MCF 10A (cell line): ENCODE measurements at places on chromosomes 16 and 17.
A peak's percentile ranks its signal among the peaks of the same experiment; 100 is the strongest.

DNA sequence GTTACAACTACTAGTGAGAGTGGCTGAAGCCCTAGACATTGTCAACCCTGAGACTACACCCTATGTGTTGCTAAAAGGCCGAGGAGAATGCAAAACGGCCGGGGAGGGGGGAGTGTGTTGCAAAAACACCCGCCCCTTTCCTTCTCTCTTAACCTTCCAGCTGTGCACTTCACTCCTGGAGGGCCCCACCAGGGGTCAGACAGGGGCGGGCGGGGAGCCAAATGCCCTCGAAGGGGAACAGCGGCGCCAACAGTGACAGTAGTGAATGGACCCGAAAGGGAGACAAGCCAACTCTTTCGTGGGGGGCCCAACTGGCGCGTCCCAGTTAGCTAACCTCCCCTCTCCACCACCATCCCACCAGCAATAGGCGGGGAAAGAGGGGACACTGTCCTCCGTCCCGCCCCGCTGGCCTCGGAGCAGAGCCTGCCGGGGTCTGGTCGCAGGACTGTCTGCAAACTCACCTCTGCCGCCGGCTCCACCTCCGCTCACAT is 352 bp downstream of the MARF1 start:
- peak; percentile 67 for DNase-seq

- DNase-seq, result no peak
These were observed 145.8 kb downstream of the SPACA3 start for GRCh38 chr17:33137426-33137825.

- DNase-seq, result peak; percentile 89
These were observed 9.1 kb downstream of the TIMP2 start for GRCh38 chr17:78915872-78916632.

DNA sequence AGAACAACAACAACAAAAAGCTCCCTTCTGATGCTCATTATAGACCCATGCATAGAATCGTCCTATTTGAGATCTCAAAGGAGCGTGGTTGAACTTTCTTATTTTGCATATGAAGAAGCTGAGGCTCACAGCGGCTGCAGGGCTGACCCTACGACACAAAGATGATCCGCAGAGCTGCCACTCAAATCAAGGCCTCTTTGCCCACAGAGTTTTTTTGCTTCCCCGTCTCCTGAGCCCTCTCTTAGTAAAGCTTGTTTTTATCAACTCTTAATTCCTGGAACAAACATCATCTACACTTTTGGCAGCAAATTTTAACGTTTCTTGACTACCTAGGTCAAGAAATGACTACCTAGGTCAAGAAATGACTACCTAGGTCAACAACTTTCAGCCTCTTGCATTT is 73.7 kb downstream of the C16orf95 start:
- no peak for DNase-seq

GRCh38 chr17:49031965-49032928 is 35.1 kb downstream of the IGF2BP1 start:
- DNase-seq, result peak; percentile 82

DNA sequence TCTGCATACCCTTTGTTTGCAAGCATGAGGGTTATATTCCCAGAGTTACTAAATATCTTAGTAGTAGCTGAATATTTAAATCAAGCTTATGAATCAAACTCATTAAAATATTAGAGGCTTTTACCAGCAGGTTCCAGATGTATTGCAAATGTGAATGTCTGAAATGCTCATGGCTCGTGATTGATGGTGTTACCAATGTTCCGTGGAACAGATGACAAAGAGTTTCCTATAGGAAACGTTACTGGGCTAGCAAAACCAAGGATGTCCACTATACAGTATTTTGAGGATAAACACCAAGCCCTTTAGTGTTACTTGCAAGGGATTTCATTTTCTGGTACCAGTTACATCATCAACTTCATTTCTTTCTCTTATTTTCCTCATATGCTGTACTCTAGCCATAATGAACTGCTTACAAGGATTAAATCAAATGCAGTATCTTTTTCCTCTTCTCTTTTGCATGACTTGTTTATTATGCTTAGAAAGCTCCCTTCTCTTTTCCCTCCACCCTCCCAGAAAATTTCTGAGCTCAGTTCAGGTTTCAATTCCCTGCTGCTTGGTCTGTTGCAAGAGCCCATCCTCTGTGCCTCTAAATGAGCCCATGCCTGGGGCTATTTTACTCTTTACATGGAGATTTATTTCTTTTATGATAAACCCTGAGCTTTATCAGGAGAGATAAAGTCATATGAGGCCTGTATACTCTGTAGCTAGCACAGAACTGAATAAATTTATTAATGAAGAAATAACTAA is 1537.1 kb upstream of the GOT2 start:
- no peak for DNase-seq

- DNase-seq, result peak; percentile 56
These were observed 5.4 kb upstream of the MMD start for GRCh38 chr17:55426851-55427586.

DNA sequence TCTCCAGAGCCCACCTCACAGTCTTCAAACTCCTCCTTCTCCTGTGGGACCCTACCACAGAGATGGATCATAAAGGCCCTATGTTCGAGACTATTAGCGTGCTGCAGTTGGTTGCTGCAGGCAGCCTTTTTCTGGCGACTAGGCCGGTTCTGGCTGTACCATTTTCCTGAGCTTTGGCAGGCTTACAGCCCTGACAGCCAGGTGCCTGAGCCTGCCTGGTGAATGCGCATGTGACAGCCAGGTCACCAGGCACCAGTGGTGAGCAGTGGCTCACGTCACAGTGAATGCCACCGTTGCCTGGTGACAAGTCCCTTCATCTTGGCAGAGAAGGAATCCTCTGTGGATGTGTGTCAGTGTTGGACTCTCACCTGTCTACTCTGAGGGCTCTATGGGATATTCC is 978.8 kb downstream of the KCNJ18 start:
- DNase-seq, result no peak

DNA sequence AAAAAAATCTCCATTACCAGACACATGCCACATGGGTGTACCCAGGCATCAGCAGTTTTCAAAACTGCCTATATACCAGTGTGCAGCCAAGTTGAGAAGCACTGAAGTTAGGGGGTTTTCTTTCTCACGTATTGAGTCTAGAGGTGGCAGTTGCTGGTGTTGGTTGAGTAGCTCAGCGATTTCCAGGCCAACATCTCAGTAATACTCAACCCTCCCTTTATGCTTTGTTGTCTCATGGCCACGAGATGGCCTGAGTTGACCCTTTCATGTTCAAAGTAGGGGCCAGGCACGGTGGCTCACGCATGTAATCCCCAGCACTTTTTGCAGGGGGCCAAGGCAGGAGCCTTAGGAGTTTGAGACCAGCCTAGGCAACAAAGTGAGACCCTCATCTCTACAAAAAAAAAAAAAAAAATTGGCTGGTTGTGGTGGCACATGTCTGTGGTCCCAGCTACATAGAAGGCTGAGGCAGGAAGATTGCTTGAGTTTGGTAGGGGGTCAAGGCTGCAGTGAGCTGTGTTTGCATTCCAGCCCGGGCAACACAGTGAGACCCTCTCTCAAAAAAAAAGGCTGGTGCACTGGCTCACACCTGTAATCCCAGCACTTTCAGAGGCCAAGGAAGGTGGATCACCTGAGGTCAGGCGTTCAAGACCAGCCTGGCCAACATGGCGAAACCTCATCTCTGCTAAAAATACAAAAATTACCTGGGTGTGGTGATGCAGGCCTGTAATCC is 10.8 kb downstream of the LRRC3C start:
- no peak for DNase-seq

GRCh38 chr16:56583351-56584168 is 5.8 kb upstream of the MT3 start:
- no peak for DNase-seq

DNA sequence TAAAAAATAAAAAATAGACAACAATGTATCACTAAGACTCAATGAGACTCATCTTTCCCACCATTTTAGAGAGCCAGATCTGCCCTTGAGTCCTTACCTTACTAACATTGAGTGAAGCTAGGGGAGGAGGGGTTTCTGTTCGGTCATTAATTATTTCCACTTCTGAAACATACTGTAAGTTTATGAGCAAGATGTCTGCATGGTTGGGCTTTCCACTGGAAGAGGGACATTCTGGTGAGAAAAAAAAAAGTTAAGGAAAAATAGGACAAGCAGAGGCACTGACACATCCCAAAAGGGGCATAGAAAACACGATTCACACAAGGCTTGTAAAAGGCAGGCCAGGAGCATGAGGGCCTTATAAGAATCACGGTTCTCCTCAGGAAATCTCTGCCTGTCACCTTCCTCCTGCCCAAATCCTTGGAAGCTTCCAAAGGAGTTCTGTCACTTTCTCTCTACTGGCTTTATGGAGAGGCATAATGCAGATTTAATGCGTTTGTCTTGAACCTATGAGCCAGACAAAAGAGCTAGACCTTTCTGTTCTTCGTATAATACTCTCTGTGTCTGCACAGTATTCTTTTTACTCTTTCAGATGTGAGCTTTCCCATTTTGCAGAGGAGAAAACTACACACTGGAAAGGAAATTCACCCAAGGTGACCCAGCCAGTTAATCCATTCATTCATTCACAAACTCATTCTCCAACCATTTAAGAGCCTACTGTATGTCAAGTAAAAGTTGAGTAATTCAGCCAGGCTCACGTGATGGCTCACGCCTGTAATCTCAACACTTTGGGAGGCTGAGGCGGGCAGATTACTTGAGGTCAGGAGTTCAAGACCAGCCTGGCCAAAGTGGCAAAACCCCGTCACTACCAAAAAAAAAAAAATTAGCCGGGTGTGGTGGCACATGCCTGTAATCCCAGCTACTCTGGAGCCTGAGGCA is 2.5 kb downstream of the LSM12 start:
- no peak for DNase-seq

GRCh38 chr16:74169687-74170376 is 126.8 kb upstream of the PSMD7 start:
- no peak for DNase-seq

DNA sequence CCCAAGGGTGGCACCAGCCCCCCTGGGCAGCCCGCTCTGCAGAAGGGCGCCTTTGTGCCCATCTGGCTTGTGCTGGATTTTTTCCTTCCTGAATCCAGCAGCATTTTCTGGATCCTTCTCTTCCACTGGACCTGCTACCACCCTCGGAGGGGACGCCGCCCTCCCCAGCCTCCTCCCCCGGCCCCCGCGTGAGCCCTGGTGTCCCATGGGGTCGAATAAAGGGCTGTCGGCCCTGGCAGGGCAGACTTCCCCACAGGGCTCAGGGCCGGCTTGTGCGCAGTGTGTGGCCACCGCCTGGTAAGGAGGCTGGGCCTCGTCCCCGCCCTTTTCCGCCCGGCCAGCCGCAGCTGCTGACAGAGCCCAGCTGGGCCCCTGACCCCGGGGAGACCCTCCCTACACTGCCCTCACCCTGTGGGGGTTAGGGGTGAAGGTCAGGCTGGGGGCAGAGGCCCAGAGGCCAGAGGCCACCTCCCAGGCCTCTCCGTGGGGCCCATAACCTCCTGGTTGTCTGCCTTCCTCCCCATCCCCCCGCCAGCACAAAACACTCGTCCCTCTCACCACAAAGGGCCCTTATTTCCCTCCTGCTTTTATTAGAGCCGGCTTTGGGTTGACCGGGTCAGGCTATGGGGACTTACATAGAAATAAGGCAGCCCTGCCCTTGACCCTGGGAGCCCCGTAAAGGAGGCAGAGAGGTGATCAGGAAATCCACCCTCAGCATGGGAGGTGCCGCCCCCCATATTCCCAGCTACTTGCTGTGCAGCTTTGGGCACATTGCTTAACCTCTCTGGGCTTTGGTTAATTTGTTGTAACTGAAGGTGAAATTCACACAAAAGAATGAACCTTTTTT is 179.3 kb upstream of the CIBAR2 start:
- no peak for DNase-seq

- no peak for DNase-seq
These were observed 299.8 kb upstream of the PSMD7 start for GRCh38 chr16:73996624-73997339.

DNA sequence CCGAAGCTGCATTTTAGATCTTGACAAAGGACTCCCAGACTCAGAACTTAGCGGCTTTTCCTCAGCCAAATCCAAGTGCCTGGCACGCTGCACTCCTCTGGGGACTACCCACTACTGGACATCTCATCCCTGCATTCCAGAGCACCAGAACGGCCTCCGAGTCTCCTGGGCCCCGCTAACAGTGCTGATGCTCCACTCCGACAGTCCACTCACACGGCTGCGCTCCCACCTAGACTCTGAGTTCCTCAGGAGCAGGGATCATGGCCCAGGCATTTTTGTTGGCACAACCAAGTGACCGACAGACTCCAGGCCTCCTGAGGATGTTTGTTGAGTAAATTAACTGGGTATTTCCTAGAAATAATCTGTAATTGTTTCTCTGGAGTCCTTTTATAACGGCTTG is 79.1 kb downstream of the NDEL1 start:
- no peak for DNase-seq

DNA sequence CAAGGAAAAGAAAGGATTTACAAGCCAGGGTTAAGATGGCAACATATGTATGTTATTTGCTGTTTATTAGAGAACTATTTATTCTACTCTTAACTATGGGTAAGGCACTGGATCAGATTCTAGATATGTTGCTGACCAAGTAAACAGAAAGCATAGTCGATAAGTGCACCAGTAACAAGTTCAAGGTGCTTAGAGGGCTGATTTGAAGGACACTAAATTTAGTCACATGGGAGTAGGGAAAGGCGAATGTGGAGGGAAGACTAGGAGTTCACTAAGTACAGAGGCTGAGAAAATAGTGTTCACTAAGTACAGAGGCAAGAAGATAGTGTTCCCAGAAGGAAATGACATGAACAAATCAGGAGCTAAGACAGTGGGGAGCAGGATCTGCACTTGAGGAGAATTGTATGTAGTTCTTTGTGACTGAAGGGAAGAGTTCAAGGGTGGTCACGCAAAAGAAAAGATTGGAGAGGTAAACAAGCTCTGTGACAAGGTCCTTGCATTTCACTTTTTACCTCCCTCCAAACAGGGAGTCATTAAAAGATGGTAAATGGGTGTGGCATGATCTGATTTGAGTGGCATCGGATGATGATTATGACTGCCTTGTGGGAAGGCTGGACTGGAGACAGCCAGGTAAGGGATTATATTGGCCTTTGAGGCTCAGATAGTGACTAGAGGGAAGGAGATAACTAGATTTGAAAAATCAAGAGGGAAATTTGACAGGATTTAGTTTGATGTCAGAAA is 20.9 kb downstream of the HEATR9 start:
- no peak for DNase-seq

DNA sequence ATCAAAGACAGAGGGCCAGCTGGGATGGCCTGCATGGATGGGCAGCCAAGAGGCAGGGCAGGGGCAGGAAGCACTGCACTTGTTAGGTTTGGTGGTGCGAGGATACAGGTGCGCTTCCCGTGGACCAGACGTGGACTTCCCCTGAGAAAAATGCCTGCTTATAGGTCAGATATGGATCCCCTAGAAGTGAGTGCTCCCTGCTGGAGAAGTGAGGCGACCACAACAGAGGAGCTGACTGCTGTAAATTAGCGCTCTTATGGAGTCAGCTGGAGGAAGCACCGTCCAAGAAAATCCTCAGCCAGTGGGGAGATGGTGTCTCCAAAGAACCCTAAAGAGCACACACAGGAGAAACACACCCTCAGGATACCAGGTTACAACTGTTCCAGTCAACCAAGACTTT is 27.7 kb upstream of the CCDC182 start:
- no peak for DNase-seq

DNA sequence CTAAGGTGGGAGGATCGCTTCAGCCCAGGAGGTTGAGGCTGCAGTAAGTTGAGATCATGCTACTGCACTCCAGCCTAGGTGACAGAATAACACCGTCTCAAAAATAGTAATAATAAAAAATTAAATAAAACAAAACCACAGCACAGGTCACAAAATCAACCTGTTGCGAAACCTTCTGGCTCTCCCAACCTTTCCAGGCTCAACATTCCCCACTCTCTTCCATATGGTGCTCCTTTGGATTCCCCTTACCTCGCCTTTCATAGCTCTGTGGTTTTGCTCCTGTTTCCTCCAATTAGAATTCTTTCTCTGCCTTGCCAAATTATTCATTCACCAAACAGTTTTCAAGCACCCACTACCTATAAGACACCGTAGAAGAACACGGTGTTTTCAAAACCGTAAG is 4.7 kb downstream of the ZDHHC7 start:
- peak; percentile 66 for DNase-seq
